Right renal cortex interstitium (tissue), 3 donors: ENCODE measurements at places on chromosomes 1 and 21. TPM values are rescaled to one million over a fixed set of nuclear protein-coding genes. Genes with fewer than 3 reads are reported as not detected.

DNA sequence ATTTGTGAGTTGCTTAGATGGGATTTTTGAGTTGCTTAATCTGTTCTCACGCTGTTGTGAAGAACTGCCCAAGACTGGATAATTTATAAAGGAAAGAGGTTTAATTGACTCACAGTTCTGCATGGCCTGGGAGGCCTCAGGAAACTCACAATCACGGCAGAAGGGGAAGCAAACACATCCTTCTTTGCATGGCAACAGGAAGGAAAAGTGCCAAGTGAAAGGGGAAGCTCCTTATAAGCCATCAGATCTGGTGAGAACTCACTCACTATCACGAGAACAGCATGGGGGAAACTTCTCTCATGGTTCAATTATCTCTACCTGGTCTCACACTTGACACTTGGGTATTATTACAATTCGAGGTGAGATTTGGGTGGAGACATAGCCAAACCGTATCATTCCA, 10.3 kb downstream of the CLIC6 start:
- no peak for DNase-seq

GRCh38 chr1:85611856-85612255, 31.3 kb downstream of the CCN1 start:
- DNase-seq, result no peak

GRCh38 chr1:236142253-236143103, at the start of gene GPR137B:
GPR137B (plus strand) TSS chr1:236142539; CDS start chr1:236142623, 84 bp downstream.
- DNase-seq, result no peak

DNA sequence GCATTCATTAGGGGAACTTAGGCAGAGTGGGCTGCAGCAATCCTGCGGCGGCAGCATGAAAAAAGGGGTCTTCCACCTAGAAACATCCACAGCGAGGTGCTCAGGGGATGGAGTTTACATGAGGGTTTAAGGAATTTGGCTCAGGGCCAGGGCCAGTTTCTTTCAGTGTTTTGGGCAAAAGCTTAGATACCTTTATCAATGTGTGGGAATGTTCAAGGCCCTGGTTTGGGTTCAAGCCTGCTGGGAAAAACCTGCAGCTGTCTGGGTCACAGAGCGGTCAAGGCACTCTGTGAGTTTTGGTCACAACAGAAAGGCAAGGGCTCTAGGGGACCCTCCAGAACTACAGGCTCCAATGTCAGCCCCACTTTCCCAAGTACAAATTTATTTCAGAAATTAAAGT, 230.3 kb downstream of the DISC1 start:
- no peak for DNase-seq

- no peak for DNase-seq
These were observed 67.7 kb downstream of the HSF2BP start for GRCh38 chr21:43591571-43591970.

DNA sequence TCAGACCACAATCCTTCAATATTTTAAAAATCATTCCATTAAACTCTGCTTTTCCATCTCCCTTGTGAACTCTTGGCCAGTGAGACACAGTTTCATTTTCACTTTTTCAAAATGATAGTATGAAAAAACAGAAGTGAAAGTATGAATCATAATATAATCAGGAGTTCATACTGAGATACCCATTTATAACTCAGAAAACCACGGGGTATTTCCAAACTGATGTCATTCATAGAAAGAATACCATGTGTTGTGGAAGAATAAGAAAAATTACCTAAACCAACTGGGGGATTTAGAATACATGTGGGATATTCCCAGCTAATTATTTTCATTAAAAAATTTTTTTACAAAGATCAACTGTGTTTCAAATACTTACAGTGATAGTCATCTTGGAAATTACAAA, 149.9 kb downstream of the MRPL39 start:
- no peak for DNase-seq

GRCh38 chr1:208154679-208155642, 89.2 kb downstream of the PLXNA2 start:
- no peak for DNase-seq

DNA sequence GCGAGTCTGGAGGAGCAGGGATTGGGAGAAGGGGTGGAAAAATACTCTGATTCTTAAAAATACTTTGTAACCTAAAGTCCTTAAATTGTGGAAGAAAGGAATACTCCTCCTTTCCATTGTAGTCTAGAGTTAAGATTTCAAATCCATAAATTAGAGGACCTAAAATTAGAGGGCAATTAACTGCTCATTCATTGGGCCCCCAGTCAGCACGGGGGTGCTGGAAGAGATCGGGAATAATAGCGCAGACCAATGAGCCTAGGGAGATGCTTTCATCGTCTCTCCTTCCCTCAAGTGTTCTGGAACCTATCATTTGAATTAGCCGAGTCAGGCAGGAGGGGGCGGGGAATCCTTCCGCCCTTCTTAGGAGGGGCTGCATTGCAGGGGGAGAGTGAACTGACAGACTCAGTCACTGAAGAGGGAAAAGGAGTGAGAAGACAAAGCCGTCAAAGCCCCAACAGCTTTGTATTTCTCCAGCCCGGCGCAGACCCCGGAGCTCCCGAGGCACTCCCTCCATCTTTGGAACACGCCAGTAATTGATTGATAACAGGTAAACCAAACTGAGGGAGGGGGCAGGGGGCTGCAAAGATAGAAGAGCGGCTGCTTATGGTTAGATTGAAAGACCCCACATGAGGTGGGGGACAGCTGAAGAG, at the start of gene MLLT11:
MLLT11 (plus strand) TSS at position 391 of the 650 bp plus-strand sequence. CDS start 6,828 bp downstream, outside the sequence.
- DNase-seq, result peak; percentile 74

DNA sequence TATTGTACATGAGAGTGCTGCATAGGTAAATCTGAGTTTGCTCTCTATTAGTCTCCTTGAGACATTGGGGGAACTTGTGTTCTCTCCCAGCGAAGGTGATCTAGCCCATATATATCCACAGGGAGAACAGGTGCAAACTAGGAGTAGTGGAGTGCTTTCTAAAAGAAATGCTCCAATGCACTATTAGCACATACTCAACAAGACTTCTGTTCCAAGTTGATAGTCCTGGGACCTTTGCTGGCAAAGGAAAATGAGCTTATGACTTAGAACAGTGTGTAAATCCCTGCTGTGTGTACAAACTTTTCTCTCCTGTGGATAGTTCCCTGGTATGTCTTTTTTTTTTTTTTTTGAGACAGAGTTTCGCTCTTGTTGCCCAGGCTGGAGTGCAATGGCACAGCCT, 25.5 kb downstream of the CFAP126 start:
- no peak for DNase-seq

DNA sequence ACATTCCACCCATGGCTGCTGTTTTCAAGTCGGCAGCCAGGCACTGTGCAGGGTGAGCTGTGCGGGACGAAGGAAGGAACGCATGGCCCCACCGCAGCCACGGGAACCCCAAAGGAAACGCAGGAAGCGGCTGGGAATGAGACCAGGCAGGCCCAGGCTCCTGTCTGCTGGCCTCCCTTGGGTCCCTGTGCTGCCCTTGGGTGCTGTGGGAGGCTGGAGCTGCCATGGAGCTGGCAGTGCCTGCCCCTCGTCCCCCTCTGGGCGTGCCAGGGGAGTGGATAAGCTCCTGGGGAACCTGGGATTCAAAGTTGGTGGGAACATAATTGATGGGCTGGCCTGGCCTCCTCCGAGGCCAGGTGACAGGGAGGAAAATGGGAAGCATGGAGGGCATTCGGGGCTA, 5.3 kb upstream of the KRTAP10-4 start:
- DNase-seq, result no peak

DNA sequence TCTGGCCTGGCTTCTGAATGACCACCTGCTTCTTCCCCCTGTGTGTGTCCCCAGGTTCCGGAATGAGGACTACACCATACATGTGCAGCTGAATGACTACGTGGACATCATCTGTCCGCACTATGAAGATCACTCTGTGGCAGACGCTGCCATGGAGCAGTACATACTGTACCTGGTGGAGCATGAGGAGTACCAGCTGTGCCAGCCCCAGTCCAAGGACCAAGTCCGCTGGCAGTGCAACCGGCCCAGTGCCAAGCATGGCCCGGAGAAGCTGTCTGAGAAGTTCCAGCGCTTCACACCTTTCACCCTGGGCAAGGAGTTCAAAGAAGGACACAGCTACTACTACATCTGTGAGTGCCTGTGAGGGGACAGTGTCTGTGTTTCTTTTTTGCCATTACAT, 3.6 kb downstream of the EFNA1 start:
- no peak for DNase-seq

- no peak for DNase-seq
These were observed 44.2 kb downstream of the CAPN8 start for GRCh38 chr1:223621312-223621734.

DNA sequence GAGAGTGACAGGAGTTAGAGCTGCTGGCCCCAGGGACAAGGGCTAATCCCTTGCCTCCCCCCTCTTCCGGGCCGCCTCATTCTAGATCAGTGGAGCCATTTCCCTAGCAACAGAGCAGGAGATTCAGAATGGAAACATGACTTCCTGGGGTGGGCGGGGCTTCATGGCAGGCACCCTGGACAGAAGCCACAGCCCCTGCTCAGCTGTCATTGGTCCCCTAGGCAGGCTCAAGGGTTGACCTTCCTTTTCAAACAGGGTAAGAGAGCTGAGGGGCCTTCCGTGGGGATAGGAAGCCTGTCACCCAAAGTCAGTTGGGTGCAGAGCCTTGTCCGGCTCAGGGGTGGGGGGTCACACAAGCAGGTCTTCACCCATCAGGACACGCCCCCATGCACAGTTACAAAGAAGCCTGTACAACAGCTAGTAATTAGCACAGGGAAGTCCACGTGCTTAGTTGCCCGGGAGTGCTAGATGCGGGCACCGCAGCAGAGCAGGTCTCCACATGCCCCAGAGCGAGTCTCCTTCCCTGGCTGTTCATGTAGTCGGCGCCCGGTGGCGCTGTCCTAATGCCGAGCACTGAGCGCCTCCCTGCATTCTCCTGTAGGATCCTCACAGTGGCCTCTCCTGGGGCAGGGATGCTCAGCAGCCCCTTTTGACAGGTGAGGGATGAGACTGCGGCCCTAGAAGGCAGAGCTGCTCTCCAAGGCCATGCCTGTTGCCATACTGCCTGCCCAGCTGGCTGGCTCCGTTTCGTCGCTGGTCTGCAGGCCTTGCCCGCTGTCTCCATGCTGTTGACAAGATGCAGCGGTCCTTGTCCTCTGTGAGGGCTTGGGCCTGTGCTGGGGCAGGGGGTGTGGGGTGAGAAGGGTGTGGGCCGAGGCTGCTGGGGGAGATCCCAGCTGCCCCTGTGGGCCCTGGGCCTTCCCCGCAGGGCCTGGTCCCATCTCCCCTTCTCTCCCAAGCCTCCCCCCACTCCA, 5.1 kb downstream of the TMEM201 start:
- peak; percentile 81 for DNase-seq

DNA sequence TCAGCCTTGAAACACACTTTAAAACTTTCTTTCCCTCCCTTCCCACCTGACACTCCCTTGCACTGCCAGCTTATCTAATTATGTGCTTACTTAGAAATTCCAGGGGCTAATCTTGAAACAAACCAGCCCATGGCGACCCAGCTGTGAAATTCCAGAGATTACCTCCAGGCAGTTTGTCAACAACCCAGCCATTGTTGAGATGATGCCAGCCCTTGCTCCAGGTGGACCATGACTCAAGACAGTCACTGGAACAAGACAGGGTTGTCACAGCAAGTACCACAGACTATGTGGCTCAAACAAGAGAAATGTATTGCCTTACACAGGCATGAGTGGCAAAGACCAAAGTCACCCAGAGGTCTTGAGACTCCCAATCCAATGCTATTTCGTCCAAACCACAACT, 7.9 kb downstream of the FYB2 start:
- no peak for DNase-seq

DNA sequence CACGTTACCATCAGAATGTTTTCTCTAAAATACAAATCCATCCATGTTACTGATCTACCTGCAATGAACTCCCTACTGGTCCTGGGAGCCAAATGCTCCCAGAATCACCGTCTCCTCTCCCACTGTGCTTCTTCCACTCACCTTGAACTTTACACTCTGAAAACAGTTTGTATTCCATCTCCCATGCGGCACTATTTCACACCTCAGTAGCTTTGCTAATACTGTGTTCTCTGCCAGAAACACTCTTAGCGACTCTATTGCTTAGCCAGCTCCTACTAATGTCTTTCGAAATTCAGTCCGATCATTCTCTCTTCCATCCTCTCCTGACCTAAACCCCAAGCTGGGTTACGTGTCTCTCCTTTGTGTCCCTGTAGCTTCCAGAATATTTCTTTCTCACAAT, 284.4 kb upstream of the DUSP10 start:
- no peak for DNase-seq

GRCh38 chr1:77857552-77857951, 30.9 kb upstream of the NEXN start:
- no peak for DNase-seq

DNA sequence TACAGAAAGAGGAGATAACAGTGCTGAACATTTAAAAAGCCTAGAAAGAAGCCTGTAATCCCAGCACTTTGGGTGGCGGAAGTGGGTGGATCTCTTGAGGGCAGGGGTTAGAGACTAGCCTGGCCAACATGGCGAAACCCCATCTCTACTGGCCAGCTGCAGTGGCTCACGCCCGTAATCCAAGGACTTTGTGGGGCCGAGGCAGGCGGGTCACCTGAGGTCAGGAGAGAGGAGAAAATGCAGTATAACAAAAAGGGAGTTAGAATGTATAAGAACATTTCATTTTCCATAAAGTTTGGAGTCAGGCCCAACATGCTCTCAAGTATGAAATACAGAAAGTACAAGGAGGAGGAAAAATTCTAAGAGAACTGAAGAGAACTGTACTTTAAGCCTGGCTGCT, 134.5 kb downstream of the SMYD3 start:
- no peak for DNase-seq

DNA sequence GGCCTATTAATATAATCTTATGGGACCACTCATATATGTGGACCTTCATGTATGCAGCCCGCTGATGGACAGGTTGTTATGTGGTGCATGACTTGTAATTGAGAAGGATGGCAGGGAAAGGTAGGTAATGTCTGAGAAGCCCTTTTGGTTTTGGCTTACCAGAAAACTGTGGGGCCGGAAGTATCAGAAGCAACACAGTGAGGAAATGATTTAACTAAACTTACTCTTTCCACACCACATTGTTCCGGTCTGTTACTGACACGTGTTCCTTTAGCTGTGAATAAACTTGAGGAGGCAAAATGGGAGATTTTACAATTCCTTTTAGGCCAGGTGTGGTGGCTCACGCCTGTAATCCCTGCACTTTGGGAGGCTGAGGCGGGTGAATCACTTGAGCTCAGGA, 32.4 kb downstream of the KIF1B start:
- DNase-seq, result no peak

- DNase-seq, result no peak
These were observed 15.2 kb downstream of the NR5A2 start for GRCh38 chr1:200042552-200043335.

GRCh38 chr1:156599811-156600210, 1.5 kb downstream of the GPATCH4 start:
- DNase-seq, result no peak

- DNase-seq, result no peak
These were observed 93.2 kb downstream of the PHTF1 start for GRCh38 chr1:113666126-113666525.

Gene NOTCH2
- polyA plus RNA-seq, result 143 TPM

Gene AMIGO1
- polyA plus RNA-seq, result 7.8 TPM

Gene VWA1
- polyA plus RNA-seq, result 52.7 TPM

Gene ATAD3C
- 3.1 TPM for polyA plus RNA-seq

Gene CFAP45
- polyA plus RNA-seq, result 4.1 TPM

Gene IL12RB2
- polyA plus RNA-seq, result 0.37 TPM

Gene MROH9
- polyA plus RNA-seq, result not detected

Gene PROK1
- 0.19 TPM for polyA plus RNA-seq
